ENCODE measurements at places on chromosomes 12 and 14.
A peak's percentile ranks its signal among the peaks of the same experiment; 100 is the strongest.

DNA sequence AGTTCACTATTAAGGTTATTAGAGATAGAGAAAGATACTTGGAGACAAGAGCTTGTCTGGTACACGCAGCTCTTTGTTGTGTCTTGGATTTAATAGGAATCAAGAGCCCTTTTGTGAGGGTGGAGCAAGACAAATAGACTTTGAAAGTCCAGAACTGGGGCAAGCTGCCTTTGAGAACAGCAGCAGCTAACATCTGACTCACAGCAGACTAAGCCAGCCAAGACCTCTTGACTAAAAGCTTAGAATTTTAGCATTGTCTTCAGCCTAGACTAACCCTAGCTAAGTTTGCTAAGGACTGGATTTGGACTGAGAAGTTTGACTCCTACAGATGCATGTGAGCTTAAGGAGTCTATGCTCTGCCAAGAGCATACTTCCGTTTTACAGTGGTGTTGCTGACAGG lies 201.9 kb upstream of the RBM19 start:
- no peak for DNase-seq

DNA sequence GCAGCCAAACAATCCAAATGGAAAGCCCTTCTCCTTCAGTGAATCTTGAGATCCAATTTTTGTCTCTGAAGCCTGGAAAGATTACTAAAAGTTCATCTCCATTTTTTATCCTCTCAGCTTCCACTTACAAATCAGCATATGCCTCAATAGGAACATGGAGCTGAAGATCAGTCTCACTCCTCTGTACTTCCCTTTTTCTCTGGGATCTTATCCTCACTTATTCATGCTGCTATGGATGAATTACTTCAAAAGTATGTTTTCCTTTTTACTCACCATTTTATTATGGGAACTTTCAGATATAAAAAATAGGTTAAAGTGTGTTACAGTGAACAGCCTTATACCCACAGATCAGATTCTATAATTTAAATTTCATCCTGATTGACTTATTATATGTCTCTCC lies 14.4 kb upstream of the NTF3 start:
- DNase-seq: no peak

DNA sequence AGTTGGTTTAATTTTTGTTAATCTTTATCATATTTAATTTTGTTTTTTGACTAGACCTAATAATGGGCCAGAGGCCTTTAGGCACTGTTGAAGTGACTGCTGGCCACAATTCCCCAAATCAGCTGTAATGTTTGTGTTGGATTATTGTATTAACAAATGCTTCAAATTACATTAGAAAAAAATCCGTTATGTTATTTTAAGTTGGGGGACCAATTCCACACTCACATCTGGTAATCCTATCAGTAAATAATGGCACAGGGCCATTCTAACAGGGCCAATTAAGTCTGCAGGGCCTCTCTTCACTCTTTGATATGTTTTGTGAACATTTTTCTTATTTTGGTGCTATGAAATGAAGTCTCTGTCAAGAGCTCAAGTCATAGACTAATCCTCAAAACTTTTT lies 39.6 kb downstream of the CHST11 start:
- no peak for DNase-seq

- DNase-seq: no peak
Measured at GRCh38 chr12:28966046-28966780, 182.9 kb upstream of the FAR2 start.

DNA sequence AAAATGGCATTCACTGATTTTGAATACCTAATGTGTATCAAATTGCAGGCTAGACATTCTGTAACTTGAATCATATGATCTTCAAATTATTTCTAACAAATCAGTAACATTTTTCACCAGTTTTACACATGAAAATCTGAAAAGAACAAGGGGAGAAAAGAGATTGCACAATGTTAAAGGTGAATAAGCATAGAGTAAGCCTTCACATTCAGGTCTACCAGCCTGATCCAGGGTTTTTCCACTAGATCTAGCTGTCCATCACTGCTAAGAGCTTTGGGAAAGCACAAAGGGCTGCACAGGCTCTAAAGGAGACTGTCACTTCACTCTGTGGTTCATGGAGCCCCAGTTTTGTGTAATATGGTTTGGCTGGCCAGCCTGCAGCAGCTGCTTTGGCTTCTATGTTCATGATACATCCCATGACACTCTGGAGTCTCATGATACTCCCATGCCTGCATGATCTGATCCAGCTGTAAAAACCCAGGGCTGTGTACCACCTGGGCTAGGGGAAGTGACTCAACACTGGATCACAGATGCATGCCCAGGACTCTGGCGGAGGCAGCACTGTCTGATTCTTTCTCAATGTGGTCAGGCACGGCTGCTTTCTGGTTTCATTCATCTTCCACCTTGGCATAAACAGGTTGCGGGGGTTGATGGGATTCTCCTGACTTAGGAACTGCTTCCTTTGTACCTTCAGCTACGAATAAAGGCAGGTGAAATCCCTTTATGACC lies 859.7 kb downstream of the GALC start:
- DNase-seq: no peak

DNA sequence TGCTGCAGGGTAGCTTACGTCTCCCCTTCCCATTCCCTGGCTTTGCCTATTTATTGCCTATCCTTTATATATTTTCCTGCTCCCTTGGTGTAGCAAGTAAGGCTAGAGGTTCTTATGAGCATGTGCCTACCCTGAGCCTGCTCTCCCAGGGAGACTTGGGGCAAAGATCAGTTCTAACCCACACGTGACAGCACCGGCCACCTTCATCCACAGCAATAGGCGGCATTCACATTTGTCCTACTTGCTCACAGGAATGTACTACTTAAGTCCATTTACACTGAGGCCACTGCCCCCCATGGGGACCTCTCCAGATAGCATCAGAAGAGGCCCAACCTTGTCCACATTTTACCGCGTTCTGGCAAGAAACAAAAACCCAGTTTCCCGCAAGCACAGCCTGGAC lies 8.7 kb downstream of the GPR68 start:
- no peak for DNase-seq

GRCh38 chr12:2634471-2634870 lies 160.3 kb upstream of the FKBP4 start:
- no peak for DNase-seq

DNA sequence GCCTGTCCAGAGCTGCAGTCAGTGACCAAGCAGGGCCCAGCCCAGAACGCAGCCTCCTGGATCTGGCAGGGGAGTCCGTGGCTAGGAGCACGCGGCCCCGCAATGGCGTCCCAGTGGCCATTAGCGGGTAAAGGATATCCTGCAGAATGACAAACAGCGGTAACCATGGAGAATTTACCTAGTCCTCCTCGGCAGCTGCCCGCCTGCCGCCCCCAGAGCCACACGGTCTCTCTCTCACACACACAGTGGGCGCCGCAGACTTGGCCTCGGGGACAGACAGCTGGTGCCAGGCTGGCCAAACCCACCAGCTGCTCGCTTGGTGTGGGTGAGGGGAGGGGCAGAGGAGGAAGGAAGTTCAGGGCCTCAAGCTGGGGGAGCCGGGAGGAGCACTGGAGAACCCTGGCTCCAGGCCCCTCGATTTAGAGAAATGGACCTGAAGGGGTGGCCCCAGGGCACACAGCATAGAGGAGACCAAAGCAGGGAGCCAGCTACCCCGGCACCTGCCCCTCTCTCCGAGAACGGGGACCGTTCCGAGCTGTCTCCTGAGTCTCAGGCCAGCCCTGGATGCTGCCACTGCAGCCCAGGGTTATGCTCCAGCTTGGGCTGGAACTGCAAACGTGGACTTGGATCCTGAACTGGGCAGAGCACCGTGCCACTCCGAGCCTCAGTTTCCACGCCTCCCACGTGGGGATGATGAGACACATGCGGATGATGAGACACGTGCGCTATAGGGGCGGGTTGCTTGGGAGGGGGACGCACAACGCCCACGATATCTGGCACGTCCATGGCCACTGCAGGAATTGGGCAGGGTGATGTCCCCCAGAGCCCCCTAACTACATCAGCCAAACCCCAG lies 3.4 kb downstream of the CDK2AP1 start:
- no peak for DNase-seq

- no peak for DNase-seq
Measured at GRCh38 chr12:4046495-4046840, 173.3 kb upstream of the PARP11 start.

DNA sequence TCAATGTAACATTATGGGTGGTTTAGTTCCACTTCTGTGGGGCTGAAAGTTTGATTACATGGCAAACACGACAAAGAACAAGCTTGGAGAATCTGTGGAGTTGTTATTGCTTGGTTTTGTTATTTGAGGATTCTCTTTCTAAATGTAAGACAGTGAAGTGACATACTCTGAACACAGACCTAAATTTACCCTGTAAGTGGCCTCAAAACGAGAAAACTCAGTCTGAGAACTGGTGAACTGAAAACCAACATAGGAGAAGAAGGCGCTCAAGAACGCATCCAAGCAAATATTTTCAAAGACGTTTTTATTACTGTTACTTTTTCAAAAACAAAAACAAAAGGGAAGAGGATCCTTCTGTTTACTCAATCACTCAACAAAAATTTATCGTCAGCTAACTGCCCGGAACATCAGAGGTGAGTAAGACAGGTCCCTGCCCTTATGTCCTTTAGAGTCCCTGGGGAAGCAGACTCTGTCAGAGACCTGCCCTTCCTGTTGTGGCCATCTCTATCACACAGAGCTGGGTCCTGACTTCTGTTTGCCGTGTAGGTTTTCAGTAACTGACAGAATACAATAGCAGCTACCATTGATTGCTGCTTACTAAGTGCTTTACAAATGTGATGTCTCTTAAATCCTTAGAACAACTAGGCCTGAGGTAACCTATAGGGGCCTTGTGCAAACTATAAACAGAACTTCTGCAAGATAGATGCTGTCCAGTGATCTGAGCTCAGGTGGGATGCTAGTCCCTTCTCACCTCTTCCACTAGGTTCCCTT lies 79.3 kb upstream of the C12orf71 start:
- DNase-seq: no peak

GRCh38 chr14:85399186-85399585 lies 130.8 kb upstream of the FLRT2 start:
- DNase-seq: no peak

DNA sequence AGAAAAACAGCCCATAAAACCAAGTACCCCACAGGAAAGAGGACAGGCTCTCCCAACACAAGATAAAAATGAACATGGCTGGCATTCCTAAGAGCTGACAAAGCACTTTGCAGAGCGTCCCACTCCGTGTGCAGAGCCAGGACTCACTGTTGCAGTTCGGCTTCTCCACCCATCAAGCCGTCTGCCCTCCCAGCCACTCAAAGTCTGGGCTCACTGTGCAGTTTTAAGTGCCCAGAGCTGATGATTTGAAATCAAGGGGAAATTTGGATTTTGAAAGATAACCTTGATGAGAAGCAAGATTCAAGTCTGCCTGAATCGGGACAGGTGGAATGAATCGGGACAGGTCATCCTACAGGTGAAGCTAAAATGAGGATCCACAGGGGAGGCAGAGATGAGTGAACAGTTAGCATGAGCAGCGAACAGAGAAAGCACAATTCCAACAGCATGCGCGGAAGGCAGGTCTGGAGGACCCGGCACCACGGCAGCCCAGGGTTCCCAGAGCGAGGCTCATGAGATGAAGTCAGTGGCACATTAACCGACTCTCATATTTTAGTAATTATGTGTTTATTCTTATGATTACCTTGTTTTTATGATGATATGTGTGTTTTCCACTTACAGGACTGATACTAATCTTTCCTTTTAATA lies 39.8 kb upstream of the GPR68 start:
- DNase-seq: peak; percentile 39

DNA sequence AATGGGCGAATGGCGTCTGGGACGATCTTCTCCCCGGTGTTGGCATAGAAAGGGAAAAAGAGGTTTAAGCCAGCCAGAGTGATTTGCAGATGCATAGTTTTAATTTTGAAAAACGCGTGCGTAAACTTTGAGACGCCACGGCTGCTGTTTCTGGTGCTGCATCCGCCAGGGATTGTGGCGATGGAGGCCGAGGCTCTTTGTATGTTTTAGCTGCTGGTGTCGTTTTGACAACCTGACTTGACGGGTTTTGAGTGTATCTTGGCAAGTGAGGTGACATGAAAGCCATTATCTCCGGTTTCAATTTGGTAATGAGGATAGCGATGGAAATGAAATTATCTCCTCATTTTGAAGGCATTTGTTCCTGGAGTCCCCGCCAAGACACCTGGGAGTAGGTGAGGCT lies 1.6 kb downstream of the PTGDR start:
- no peak for DNase-seq

All from amniotic stem cell (primary cell).